Hindlimb muscle (tissue), 1 donor: ENCODE measurements at places on chromosomes 4 and X. TPM values are rescaled to one million over a fixed set of nuclear protein-coding genes. Genes with fewer than 3 reads are reported as not detected.

DNA sequence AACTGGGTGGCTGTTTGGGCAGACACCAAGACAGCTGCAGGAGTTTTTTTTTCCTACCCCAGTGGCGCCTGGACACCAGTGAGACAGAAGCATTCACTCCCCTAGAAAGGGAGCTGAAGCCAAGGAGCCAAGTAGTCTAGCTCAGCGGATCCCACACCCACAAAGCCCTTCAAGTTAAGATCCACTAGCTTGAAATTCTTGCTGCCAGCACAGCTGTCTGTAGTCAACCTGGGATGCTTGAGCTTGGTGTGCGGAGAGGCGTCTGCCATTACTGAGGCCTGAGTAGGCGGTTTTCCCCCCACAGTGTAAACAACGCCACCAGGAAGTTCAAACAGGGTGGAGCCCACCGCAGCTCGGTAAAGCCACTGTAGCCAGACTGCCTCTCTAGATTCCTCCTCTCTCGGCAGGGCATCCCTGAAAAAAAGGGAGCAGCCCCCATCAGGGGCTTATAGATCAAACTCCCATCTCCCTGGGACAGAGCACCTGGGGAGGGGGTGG lies 171.4 kb downstream of the ARHGEF9 start:
- DNase-seq, result no peak

DNA sequence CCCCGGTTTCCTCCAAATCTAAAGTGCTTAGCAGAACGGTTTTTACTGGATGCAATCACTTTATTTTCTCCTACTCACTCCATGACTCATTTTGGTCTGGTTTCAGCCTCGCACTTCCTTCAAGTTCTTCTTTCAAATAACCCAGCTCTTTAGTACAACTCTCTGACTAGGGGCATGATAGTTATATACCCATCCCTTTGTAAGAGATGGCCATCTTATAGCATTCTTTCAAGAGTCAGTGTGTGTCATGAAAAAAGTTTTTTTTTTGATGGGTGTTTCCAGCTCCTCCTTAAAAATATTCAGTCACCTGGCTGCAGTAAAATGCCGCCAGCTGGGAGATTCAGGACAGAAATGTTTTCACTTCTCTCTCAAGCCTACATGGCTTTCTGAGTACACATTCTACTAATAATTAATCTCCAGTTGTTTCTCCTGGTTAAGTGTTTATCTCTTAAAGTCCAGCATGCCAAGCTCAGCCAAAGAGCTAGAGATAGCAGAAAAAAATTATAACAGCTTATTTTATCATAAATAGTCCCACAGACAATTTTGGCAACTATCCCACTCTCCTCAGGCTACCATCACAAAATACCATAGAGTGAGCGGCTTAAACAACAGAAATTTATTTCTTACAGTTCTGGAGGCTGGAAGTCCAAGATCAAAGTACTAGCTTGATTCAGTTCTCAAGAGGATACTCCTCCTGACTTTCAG lies 139.3 kb downstream of the GASK1B start:
- no peak for DNase-seq

HTR2C gene
- not detected for polyA plus RNA-seq

DNA sequence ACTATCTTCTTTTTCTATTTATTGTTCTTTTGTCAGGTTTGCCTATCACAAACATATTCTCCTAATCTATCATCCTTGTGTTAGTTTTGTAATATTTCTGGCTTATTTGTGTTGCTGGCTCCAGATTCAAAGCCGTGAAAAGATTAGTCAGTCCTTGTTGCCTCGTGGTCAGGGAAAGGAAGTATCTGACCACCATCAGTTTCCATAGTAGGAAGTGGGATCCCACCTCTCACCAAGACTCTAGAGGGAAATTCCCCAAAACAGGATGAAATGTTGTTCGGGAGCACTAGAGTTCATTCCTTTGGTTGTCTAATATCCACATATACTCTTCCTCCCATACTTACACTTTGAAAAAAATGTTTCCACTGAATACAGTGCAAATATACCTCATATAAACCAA lies 131.0 kb upstream of the HUWE1 start:
- no peak for DNase-seq

DNA sequence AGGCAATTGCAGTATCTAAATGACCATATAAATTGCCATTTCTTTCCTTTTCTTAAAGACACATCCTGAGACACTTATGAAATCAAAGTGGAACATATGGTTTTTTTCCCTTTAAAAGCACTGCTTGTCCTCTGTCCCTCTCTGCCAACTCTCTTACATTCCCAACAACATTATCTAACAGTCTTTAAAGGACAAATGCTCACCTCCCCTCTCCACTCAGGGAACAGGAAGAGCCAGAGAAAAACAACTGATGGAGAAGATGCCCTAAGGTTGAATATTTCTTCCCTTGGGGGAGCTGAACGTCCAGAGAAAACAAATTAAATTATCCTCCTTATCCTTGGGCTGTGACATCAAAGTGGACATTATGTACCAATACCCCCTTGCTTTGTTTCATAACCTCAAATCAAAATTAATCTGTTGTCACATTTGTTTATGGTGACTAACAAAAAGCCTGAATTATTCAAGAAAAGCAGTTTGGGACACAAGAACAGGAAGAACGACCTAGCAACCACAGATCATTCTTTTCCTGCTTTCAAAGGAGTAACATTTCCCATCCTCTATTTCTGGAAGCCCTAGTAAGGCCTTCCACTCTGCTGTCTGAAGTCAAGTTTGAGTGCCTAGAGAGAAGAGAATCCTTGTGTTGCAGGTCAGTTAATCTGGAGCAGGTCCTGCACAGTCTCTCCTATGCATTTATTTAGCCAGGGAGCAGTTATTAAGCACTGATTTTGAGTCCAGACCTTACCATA lies 52.6 kb upstream of the PAGE1 start:
- DNase-seq, result no peak

ZDHHC15 gene
- 3.4 TPM for polyA plus RNA-seq

- no peak for DNase-seq
These were observed 73.5 kb upstream of the SRD5A3 start for GRCh38 chr4:55272589-55272988.

- no peak for DNase-seq
These were observed 120.5 kb downstream of the TBCK start for GRCh38 chr4:106195435-106195950.

GRCh38 chr4:18529482-18529881 lies 507.9 kb upstream of the LCORL start:
- DNase-seq, result no peak
